ENCODE measurements at places on chromosomes 13 and 19.

GRCh38 chr13:112057736-112058518 is 9.0 kb upstream of the SOX1 start:
- DNase-seq, result no peak

GRCh38 chr19:30718707-30719106 is 346.5 kb downstream of the ZNF536 start:
- DNase-seq, result no peak

DNA sequence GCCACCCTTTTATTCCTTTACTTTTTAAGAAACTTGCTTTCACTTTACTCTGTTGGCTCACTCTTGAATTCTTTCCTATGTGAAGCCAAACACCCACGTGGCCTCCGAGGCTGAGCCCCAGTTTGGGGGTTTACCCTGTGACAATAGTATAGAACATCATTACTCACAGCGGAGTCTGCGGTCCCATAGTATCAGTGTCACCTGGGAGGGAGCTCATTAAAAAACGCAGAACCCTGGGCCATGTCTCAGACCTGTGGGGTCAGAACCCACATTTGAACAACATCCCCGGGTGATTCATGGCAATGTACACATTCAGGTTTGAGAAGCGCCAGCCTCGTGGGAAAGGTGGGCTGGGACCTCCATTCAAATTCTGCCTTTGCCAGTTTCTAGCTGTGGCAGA is 36.0 kb upstream of the UBL3 start:
- DNase-seq, result no peak

- no peak for DNase-seq
Observed at GRCh38 chr19:47152632-47153031, 22.0 kb downstream of the SAE1 start.

GRCh38 chr19:18308051-18308947 is 14.6 kb downstream of the LSM4 start:
- no peak for DNase-seq

GRCh38 chr19:30529876-30530275 is 157.7 kb downstream of the ZNF536 start:
- DNase-seq, result peak; percentile 7
